ENCODE measurements at places on chromosomes 4 and X. TPM values are rescaled to one million over a fixed set of nuclear protein-coding genes. Genes with fewer than 3 reads are reported as not detected.

The ANK2 gene
- total RNA-seq, result 9.2 TPM

The TCP11X2 gene
- not detected for total RNA-seq

The FRG1 gene
- total RNA-seq, result 37.0 TPM

The SH3BGRL gene
- total RNA-seq, result 69.5 TPM

The CSN1S1 gene
- not detected for total RNA-seq

The PNMA5 gene
- total RNA-seq, result not detected

The GSX2 gene
- total RNA-seq, result not detected

The RBM46 gene
- 0.43 TPM for total RNA-seq

The HSFX2 gene
- total RNA-seq, result not detected

The DUSP21 gene
- not detected for total RNA-seq

The ADGRG2 gene
- total RNA-seq, result 1.0 TPM

The ARHGEF6 gene
- 0.98 TPM for total RNA-seq
